Cortex of kidney (tissue), 1 donor: ENCODE measurements at places on chromosomes 2 and 18.

GRCh38 chr2:205617905-205618304 is 64.4 kb upstream of the NRP2 start:
- DNase-seq, result no peak

DNA sequence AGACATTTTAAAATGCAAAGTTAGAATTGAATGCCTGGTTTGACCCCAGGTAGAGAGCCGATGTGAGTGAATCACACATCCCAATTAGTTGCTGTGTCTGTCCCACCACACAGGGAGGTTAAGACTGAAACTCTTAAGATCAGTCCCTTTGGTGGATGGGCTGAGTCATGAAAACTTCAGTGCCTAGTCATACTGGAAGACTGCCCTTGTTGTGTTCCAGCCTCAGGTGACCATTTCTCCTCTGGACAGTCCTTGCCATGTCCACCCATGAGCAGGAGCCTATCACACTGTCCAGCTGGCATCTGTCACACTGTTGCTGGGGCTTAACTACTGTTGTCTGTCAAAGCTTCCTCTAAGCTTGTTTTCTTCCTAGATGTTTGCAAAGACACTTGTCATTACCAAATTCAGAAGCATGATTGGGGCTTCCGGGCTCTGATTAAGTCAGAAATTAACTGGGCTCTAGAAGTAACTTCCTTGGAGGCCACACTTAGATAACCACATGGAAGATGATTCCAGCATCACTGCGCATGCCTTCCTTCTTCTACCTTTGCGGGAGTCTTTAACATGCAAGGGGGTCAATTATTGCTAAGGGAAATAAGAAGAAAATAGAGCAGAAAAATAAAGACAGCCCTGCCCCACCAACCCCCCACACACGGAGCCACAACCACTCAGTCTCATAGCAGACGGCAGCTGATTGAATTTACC is 21.3 kb downstream of the CYRIA start:
- no peak for DNase-seq

GRCh38 chr2:18062892-18063291 is 184.4 kb downstream of the KCNS3 start:
- no peak for DNase-seq

GRCh38 chr2:69376403-69376802 is 10.6 kb downstream of the GFPT1 start:
- no peak for DNase-seq

DNA sequence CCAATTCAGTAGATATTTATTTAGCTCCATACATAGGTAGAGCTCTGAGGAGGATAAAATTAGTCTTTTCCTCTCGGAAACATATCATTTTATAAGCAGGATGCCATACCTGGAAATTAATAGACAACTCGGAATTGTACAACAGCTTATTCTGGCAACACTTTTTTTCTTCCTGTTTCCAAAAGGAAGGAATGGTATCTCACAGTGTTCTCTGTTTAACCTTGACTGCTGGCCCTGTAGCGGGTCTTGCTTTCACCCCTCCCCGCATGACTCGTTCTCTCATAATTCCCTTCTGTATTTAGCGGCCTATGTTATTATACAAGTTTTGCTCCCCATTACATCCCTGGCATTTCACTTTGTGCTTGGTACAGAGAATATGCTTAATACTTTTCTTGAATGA is 2.5 kb upstream of the KYNU start:
- DNase-seq, result no peak
